NCI-H2029 (cell line): ENCODE measurements at places on chromosomes 5 and 9.

DNA sequence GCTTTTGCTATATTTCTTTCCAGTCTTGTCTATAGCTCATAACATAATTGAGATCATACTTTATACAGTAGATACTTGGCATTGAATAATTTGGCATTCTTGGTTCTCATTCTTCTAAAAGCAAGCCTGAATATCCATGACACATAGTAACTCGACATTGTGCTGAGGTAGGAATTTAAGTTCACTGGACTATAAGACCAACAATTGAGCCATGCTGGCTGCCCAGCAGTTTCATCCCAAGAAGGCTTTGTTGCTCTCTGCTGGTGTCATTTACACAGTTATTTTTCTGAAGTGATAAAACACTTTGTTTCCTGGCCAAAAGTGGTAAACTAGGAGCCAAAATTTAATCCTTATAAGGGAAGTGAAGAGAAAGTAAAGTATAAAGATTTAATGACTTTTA, 192.0 kb downstream of the ADAMTSL1 start:
- DNase-seq = no peak

DNA sequence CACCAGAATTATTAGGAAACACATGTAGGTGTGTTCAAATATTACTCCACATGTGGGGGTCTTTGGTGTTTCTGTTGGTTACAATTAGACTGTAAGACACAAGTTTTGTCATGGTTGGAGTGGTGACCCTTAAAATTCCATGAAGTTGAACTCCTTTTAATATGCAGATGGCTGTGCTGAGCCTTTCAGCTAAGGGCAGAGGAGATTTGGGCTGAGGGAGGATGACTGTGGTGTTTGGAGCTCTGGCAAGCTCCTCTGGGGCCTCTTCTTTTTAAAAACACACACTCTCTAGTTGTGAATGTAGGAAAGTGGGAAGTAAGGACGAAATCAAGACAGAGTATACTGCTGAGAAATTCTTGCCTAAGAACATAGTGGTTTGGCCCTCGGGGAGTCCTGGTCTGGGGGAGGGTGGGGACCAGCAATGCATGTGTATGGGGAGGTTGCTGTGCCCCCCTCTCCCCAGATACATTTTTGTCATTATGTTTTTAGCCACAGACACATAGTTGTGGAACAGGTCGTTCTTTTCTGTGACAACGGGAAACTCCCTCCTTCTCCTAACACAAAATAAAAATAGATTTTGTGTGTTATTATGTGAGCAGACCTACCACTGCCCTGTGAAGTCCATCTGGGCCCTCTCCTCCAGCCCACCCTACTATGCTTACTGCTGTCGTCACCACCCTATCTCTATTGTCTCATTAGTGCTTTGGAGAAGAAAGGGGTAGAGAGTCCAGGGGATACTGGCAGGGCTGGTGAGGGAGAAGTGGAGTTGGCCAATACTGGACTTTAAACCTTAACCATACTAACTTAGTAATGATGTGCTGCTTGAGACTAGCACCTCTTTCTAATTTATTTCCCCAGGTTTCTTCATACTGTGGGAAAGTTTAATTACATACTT, 10.0 kb downstream of the SMARCA2 start:
- no peak for DNase-seq

DNA sequence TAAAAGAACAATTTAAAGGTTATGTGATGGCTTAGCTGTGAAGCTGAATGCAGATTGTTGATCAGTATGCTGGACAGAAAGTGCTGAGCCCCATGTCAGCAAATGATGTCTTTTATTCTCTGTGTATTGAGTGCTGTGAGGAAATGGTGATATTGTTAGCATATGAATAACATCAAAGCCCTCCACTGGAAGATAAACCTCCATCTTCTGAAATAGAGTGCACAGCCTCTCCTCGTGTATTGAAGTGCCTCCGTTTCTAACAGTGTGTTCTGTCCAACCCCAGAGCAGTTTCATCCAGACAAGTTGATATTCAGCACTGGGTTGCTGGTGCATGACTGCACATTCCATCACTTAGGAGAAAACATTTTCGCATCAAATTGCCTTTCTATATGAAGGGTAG, 242.9 kb downstream of the CSNK1G3 start:
- DNase-seq = no peak

DNA sequence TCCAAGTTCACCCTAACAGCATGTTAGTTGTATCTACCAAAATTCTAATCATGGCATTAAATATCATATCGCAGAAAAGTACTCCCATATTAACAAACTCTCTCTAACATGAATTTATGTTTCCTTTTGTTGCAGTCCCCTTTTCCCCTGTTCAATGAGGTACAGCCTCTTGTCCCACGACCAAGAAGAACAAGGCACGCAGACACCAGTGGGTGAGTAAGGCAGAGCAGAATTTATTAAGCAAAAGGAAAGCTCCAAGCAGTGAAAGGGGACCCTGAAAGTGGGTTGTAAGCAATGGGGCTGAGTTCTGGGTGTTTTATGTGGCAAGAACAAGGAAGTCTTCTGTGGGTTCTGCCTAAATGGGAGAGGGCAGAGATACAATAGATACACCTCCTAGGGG, 183.5 kb downstream of the LURAP1L start:
- DNase-seq = no peak

GRCh38 chr5:66810848-66811261, 214.7 kb downstream of the MAST4 start:
- no peak for DNase-seq

- no peak for DNase-seq
These were observed 14.7 kb downstream of the GM2A start for GRCh38 chr5:151267491-151268260.

DNA sequence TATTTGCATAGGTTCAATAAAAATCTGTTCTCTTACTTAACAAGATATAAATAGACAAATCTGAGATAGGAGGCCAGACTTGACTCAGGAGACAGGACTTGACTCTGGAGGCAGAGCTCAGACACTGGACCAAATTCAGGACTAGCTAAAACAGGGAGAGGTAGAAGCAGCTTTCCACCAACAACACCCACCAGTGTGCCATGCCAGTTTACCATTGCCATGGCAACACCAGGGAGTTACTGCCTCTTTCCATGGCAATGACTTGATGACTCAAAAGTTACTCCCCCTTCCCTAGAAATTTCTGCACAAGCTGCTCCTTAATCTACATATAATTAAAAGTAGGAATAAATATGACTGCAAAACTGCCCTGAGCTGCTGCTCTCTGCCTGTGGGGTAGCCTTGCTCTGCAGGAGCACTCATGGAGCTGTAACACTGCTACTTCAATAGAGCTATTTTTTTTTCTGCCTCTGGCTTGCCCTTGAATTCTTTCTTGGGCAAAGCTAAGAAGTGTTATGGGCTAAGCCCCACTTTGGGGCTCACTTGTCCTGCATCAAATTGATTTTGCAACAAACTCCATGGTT, 473.0 kb downstream of the PLK2 start:
- no peak for DNase-seq

- DNase-seq = peak; percentile 14
These were observed 1.5 kb downstream of the NDFIP1 start for GRCh38 chr5:142110046-142110531.

- DNase-seq = no peak
These were observed 184.8 kb upstream of the TBCA start for GRCh38 chr5:77960863-77961396.

- no peak for DNase-seq
These were observed 823.0 kb downstream of the TAF11L14 start for GRCh38 chr5:18457255-18457654.

DNA sequence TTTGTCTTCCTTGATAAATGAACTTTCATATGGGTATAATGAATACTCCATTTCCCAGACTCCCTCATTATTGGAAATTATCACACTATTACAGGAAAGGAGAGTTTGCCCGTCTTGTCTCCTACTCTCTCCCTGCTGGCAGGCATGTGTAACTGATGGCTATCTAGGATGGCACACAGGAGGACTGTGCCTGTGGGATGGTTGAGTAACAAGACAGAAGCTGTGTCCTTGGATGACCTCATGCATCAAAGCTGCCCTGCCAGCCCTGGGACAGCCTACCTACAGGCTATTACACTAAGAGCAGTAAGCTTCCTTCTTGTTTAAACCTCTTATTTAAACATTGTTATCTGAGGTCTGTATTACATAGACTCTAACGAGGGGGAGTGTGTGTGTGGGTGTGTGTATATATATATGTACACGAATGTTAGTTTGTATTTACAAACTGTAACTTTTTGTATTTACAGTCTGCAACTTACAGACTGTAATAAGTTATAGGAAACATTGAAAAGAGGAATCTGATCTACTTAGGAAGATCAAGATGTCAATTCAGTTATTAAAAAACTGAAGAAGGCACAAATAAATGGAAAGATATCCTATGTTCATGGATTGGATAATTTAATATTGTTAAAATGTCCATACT, 247.6 kb upstream of the ACO1 start:
- no peak for DNase-seq

DNA sequence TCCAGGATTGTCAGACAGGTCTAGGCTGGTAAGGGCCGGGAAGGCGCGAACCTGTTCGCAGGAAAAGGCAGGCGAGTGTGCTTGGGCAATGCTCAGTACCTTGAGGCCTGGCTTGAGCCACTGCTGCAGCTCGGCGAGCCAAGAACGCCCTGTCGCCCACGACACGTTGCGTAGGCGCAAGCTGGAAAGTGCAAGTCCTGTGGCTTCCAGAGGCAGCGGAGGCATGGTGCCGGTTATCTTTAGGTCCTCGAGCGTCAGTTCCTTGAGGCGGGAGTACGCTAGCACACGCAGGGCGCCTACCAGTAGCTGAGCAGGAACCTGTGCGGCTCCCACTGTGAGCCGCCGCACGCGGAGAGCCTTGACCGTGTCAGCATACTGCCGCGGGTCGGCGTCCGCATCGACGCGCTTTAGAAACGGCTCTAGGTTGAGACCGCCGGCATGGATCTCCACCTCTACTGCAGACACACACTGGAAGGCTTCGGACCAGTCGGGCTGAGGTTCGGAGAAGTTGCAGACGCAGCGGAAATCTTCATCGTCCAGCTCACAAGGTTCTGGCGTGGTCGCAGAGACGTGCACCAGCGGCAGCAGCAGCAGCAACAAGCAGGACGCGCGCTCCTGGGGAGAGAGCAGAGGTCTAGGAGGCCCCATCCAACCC, 482 bp downstream of the CD14 start:
- DNase-seq = no peak

- no peak for DNase-seq
These were observed 3.8 kb downstream of the IFNA1 start for GRCh38 chr9:21443849-21444625.

- no peak for DNase-seq
These were observed 99.3 kb downstream of the SEMA6A start for GRCh38 chr5:116475338-116475737.

DNA sequence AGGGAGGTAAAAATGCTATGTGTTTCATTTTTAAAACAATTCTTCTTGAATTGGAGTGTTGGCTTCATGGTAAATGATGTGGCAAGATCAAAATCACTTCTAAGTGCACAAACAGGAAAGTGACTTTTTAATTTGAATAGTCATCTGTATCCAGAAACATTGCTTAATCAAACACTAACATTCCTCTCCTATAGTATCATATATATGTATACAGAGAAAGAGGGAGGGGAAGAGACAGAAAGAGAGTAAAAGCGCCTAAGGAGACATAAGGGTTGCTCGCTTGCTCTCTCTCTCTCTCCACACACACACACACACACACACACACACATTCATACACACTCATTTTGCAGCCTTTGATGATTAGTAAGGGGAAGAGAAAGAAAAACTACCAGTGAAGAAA, 95.4 kb upstream of the PRDM9 start:
- DNase-seq = no peak

DNA sequence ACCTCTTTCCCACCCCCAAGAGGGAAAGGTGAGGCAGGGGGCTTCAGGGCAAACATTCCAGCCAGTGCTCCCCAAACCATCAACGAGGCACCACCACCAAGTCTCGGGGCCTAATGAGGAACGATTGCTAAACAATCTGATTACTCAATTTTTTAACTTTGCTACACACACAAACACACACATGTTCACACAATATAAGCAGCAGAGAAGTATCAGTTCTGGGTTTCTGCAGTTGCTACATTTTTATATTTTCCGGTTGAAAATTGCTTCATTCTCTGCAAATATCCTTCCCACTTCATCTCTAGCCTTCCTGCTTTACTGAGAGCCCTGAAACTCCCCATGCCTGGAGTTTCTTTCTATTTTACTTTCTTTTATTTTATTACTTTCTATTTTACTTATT, 60.2 kb downstream of the FEM1C start:
- DNase-seq = no peak

- peak; percentile 28 for DNase-seq
These were observed 4.0 kb downstream of the TTLL11 start for GRCh38 chr9:122088880-122089706.

- no peak for DNase-seq
These were observed 33.1 kb upstream of the TRIM32 start for GRCh38 chr9:116654059-116654355.

DNA sequence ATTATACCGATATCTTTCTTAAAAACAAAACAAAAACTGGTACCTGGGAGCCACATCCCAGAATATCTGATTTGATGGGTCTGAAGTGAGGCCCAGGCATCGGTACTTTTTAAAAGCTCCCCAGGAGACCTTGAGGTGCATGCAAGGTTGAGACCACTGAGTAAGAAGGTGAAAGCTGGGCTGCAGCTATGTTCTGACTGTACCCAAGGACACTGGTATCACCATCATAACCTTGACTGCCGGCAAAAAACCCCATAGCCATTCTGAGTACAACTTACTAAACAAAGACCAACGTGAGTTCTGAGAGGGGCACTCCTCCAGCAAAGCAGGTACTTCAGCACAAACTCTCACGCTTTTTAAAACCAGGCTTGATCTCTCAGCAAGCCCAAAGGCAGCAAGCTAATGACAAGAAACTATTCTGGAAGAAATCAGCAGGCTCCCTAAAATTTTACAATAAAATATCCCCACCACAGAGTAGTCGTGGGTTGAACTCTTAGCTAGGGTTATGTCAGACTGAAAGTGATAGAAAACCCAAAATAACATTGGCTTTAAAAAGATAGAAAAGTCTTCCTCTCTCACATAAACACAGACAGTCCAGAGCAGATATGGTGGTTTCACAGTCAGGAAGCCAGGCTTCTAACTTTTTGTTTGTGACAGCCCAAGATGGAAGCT, 263.9 kb downstream of the SAXO1 start:
- no peak for DNase-seq

DNA sequence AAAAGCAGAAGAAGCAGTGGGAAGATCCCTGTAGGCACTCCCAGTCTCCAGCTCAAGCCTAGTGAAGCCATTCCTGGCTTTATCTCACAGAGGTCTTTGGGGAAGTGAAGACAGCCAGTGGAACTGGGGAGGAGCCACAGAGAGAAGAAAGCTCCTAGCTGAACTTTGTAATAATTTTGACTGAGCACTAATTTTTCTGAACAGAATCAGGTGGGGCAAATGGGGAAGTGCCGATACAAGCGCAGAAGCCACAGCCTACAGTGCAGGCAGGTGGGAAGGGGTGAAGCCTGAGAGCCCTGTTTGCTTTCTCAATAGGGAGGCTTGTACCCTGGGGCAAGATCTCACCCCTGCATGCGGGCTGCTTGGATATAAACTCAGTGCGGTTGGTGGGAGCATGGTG, 48.4 kb upstream of the SNAPC3 start:
- no peak for DNase-seq
